COR-L47 (cell line): ENCODE measurements at places on chromosomes 12 and 14.
A peak's percentile ranks its signal among the peaks of the same experiment; 100 is the strongest.

DNA sequence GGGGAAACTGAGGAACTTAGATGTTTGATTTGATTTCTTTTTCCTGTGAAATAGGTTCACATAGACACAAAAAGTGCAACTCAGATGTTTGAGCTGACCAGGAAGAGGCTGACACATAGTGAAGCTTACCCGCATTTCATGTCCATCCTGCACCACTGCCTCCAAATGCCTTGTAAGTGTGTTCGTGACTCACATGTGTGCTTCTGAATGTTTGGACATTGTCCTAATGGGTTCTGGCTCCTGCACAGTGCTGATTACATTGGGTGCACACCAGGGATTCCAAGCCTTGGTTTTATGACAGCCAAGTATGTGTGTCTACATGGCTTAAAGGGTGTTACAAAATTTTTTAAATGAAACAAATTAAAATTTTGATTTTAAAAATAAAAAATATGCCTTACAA, 137.4 kb downstream of the DAAM1 start:
- no peak for DNase-seq

DNA sequence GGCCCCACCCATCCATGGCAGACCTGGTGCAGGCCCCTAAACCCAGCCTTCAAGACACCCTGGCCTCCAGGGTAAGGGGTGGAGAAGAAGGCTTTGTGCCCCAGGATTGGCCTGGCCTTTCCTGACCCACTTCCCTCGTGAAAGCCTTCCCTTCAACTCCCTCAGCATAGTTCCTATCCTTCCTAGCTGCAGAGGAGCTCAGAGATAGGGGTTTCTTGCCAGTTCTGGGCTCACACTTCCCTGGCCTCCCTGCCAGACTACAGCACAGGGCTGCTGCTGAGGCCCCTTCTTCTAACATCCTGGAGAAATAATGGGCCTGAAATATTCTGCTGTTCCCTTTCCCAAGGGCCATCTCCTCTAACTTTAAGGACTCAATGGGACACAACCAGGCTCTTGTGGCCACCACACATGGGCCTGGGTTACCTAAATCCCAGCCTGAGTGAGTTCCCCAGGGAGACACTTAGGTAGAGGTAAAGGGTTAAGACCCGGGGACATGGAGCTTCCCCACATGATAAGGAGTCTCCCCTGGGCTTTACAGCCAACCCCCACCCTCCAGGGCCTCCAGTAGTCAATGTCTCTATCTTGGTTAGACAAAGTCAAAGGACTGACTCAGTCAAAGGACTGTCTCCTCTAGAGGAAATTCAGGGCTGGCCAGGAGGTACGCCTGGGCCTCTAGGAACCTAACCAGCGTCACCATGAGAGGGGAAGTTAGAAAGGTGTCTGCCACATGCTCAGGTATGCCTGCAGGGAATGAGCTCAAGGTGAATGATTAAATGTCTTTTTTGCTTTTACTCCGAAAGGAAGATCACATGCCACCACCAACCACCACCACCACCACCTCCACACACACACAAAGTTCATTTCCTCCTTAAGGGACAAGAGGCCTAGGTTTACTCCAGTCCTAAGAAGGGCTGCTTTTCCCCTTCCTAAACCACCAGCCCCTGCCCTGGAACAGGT, 7.1 kb downstream of the ZFP36L1 start:
- no peak for DNase-seq

GRCh38 chr12:1565172-1565571, 29.2 kb downstream of the FBXL14 start:
- no peak for DNase-seq

GRCh38 chr12:104698871-104699270, 242.1 kb downstream of the CHST11 start:
- no peak for DNase-seq

GRCh38 chr12:132414634-132415326, 75.2 kb upstream of the FBRSL1 start:
- peak; percentile 76 for DNase-seq

- DNase-seq = no peak
Measured at GRCh38 chr14:65916055-65916454, 503.5 kb downstream of the FUT8 start.

- no peak for DNase-seq
Measured at GRCh38 chr12:14148489-14149270, 167.3 kb upstream of the GRIN2B start.

- DNase-seq = no peak
Measured at GRCh38 chr12:15336768-15337553, 14.7 kb downstream of the PTPRO start.

GRCh38 chr14:91875525-91876286, 8.4 kb upstream of the TC2N start:
- DNase-seq = no peak

DNA sequence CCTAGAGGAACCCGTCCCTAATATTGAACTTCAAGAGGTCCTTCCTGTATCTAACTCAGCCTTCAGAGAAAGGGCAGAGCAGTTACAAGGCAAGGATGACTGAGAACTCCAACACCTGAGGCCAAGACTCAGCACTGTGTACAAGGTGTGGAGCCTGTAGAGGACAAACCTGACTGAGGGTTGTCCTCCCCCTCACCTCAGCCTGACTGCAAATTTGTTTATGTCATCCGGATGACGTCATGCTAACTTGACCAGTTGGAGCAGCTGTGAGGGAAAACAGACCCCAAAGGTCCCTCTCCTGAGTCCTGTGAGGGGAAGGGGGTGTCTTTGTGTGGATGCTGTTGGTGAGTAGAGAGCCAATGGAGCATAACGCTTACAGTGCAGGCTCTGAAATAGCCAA, 4.3 kb downstream of the CRACR2A start:
- no peak for DNase-seq

DNA sequence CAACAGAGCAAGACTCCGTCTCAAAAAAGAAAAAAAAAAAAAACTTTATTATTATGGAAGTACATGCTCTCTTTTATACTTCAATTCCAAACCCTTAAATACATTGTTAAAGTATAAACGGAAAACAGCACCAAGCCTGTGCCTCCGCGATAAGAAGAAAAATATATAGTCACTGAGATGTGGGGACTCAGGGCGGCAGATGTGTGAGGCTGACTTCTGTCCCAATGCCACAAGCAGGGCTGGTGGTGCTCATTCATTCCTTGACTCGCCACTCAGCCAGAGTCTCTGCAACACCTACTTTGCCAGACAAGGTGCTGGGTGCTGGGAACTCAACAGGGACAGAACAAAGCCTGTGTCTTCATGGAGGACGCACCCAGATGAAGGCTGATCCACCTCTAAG, 13.8 kb downstream of the LGMN start:
- no peak for DNase-seq

DNA sequence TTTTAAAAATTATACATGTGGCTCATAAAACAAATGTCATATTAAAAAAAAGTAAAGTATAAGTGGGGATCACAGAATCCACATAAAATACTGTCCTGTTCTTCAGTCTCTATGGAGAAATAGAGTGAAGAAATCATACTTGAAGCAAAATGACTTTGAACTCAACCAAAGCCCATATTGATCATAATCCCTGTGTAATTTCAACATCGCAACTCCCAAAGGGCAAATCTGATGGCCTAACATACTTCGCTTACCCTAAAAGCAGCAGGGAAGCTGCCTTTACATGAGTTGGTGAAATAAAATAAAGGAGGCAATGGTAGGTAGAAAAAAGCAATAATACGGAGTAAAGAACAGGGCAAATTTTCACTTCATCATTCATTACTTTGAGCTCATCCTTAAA, 101.8 kb downstream of the CEP128 start:
- DNase-seq = no peak

DNA sequence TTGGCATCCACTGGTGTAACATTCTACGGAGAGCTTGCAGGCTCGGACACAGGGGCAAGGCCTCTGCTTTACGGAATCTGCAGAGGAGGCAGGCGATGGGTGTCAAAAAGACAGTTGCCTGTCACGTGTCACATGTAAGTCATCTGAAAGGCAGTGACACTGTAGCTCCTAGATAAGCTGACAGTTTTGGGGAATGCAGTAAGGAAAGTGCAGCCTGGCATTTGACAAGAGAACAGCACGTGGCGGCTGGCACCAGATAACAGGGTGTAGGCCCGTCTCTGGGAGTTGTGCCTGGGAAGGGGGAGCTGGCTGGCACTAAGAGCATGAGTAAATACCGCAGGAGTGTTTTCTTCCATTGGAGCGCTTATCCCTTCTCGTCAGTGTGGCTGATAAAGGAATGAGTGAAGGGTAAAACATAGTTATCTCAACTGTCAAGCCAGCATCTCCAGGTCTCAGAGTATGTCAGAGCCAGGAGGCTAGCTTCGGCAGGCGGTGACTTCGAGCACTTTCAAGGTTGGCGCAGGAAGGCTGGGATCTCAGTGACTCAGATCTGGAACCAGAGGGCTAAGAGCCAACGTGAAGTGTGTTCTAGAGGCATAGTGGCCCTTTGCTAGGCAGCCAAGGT, 26.1 kb downstream of the ADCK1 start:
- DNase-seq = no peak

GRCh38 chr12:87756111-87756510, 273.1 kb downstream of the C12orf50 start:
- no peak for DNase-seq

GRCh38 chr12:115998119-115998633, 279.3 kb downstream of the MED13L start:
- DNase-seq = peak; percentile 4

- no peak for DNase-seq
Measured at GRCh38 chr14:51939755-51940301, 49.5 kb upstream of the RTRAF start.

- DNase-seq = no peak
Measured at GRCh38 chr14:22177870-22178269, 411.2 kb downstream of the DAD1 start.

DNA sequence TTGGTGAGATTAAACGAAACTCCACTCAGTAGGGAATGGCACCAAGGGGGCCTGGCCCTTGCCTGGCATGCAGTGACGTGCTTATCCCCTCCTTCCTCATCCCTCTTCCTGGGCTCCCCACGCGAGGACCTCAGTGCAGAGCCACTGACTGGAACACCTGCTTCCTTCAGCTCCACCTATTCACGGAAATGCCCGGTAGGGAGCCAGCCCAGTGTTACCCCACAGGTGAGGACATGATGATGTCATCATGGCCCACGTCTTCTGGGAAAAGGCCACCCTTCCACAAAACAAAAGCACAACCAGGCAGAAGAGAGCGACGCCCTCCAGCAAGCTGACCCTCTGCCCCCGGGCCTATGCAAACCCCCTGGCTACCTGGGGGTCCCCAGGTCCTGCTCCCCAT, 42.1 kb downstream of the CCDC85C start:
- peak; percentile 72 for DNase-seq

DNA sequence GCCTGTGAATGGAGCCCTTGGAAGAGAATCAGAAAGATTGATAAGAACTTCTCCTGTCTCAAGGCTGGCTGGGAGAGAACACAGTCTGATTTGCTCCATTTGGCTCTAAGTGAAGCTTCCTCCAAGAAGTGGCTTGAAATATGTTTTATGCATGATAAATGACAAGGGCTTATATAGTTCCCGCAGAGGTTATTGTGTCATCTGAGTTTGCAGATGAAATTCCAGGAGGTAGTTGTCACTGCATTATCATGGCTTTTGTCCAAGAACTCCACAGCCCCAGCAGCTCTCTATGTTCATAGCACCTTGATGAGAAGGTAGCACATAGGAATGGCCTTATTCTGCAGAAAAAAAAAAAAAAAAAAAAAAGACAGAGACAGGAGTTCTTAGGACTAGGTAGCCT, 108.5 kb downstream of the DACT1 start:
- DNase-seq = no peak

DNA sequence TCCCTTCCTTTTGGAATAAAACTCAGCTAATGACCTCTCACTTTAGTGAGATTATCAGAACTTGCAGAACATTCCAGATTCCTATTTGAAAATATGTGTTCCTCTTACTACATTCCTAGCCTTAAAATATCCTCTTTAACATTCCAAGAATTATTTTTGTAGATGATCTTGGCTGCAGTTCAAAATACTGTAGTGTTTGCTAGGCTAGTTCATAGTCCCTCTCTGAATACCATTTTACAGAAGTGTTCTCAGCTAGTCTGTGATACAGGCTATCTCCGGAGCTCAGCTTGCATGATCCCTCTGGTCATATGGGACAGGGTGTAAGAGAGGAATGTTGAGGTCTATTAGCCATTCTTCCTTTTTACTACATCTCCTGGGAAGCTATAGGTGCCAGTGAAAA, 17.6 kb upstream of the GPR33 start:
- DNase-seq = no peak

DNA sequence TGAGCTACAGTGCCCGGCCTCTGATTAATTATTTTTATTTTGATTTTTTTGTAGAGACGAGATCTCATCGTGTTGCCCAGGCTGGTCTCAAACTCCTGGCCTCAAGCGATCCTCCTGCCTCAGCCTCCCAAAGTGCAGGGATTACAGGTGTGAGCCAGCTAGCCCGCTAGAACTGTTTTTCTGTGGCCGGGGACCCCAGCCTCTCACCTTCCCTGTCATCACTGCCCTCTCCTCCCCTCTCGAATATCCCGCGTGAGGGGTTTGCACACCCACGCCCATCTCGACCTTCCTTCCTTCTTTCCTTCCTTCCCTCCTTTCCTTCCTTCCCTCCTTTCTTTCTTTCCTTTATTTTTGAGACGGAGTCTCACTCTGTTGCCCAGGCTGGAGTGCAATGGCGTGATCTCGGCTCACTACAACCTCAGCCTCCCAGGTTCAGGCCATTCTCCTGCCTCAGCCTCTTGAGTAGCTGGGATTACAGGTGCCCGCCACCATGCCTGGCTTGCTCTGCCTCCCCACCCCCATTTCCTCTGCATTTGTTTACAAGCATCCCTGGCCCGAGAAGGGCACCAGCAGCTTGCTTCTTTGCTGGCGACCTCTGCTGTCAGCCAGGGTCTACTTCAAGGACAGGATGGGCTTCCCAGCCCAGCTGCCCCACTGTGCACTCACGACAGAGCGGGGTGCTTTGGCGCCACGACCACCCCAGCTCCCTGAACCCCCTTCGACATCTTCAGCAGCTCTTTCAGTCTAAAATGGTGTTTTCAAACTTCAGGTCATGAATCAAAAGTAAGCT, 4.3 kb upstream of the TRAF3 start:
- peak; percentile 30 for DNase-seq

DNA sequence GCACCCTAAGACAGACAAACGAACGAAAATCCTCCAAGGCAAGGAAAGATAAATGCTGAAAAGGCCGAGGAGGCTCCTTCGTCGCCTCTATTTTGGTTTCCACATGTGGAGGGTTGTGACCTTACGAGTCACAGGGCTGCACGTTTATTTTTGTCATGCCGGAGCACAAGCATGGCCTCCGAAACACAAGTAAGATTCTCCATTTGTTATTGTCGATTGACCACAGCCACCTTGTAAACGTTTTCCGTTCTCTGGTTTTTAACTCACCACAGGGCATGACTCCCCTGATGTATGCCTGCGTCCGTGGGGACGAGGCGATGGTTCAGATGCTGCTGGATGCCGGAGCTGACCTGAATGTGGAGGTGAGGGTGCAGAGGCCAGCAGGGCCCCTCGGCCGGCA, 73.1 kb upstream of the PWP1 start:
- DNase-seq = no peak

DNA sequence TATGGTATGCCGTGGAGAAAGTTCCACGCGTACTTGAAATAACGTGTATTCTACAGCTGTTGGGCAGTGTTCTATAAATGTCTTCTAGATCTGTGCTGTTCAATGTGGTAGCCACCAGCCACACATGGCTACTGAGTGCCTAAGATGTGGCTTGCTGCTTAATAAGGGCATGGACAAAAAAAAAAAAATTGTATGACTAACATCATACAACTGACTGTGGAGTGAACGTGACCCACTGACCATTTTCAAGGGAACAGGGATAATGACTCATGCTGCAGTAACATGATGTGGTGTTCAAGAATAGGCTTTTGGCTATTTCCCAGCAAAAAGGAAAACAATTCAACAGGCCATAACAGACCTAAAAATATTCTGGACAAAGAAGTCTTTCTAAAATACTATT, 13.0 kb downstream of the ATG14 start:
- DNase-seq = no peak

- no peak for DNase-seq
Measured at GRCh38 chr12:24931666-24932405, 17.1 kb downstream of the BCAT1 start.
